ENCODE measurements at places on chromosomes 5 and 9.

DNA sequence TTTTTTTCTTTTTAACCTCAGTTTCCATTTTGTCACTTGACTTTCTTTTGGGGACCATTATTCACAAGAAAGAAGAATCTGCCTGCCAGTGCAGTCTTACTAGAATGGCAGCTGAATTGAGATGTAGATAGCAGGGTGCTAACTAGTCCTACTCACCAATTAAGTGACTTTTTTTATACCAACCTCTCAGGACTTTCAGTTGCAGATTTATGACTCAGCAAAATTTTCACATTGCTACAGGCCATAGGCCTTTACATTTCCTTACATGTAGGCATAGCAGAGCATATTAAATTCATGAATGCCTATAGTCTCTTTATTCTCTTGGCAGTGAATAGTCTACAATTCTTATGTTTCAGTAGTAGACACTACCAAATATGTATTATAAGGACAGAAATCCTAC, 54.0 kb upstream of the FKTN start:
- no peak for DNase-seq

DNA sequence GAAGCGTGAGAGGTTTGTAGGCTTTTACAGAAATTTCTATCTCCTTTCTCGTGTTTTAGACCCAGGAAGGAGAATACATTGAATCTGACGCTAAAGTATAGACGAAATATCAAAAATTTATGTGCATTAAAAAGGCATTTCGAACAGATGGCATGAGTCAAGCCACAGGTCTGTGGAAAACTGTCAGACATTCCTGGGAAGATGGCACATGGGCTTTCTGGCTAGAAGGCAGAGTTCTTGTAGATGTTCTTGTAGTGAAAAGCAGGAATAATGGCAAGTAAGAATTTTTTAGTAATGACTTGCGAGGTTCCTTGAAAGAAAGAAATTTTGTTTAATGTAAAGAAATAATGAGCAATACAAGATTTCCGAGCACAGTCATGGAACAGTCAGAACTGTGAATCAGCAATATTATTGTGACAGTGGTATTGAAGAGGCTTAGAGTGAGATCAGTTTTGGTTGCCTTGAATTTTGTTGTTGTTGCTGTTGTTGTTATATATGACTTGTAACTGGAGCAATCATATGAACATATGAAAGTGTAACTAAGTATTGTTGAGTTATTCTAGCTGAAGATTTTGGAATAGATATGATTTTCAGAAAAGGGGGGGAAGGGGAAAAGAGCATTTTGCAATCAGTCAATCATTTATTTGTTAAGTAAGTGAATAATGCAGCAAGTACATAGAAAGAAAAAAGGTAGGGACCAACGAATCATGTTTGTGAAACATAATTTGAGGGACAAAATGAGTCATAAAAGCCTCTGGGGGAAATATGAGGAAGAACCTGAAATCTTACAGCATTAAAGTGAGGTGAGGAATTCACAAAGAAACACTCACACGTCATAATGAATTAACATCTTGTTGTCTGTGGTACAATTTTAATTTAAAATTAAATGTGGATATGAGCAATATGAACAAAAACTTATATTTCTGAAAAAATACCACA, 339.0 kb upstream of the CTNND2 start:
- no peak for DNase-seq

GRCh38 chr5:32726086-32726557, 15.0 kb downstream of the NPR3 start:
- DNase-seq = no peak

DNA sequence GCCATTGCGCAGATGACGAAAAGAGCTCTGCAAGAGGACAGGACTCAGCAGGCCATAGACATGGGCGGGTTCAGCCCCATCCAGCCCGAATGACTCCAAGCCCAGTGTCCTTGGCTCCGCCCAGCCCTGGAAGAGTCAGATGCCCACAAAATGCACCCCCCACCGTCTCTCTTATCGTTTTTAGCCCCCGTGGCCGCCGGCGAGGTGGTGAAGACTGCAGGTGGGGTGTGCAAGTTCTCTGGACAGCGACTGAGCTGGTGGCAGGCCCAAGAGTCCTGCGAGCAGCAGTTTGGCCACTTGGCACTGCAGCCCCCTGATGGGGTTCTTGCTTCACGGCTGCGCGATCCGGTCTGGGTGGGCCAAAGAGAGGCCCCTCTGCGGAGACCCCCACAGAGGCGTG, 2.1 kb downstream of the ADGRD2 start:
- DNase-seq = no peak

DNA sequence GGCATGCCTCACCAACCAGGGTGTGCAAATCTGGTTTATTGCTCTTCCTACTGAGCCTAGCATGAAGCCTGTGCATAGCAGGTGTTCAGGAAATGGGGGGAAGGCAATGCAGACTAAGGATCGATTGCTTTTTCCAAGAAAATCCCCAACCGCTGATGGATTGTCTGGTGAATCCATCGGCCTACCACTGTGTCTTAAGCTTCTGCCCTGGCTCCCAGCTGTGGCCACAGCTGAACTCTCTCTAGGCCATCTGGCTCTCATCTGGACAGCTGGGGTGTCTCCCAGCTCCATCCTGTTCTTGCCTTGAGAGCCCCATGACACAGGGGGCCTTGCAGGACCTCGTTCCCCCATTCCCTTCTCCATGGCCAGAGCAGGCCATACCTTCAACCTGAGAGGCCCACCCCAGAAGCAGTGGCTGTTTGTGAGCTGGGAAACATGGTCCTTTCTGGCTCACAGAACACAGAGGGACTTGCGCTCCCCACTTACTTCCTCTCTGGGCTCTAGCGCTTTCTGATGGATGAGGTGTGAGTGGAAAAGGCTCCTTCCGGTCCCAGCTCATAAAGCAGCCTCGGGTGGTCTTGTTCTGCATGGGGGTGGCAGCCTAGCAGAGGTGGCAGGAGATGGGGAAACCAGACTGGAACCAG, 41.8 kb downstream of the COL27A1 start:
- DNase-seq = no peak
